ENCODE measurements at places on chromosomes 16 and 17.

- no peak for DNase-seq
These were observed 103.0 kb downstream of the ZFHX3 start for GRCh38 chr16:72944757-72945485.

GRCh38 chr17:73744411-73744810, 100.2 kb upstream of the SDK2 start:
- DNase-seq = no peak

- no peak for DNase-seq
These were observed 24.6 kb upstream of the RPH3AL start for GRCh38 chr17:376936-377863.

DNA sequence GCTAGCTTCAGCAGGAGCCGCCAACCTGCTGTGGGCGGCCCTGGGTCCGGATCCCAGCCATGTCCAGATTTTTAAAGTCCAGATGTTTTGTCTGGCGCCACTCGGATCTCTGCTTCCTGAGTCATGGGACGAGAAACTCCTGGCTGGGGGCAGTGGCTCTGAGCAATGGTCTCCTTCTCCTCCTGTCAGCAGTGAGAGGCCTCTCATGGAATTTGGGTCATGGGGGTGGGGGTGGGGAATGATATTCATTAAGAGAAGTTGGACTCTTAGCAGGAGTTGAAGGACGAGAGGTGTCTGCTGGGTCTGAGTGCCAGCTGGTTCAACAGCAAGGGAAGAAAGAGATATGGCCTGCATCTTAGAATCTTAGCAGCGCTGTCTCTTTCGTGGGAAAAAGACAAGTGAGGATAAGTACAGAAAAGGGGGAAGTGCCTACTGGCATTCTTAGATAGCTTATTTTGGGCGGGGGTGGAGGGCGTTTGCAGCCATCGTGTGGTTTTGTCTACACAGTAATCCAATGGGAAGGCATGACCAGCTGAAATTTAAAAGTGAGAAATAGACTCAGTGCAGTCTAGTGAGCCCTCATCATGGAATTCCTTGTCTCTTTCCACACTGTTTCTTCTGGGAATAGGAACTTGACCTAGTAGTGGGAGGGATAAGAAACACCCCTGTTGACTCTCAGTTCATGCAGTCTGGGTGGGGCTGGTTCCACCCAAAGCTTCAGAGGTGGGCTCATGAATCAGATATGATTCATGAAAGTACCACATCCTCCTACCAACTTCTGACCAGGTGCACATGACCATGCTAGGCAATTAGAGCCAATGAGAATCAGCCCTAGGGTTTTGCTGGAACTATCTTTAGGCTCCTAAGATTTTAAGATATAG, 80.5 kb downstream of the MYH13 start:
- DNase-seq = no peak

- no peak for DNase-seq
These were observed 32.2 kb downstream of the KIAA0753 start for GRCh38 chr17:6608321-6608720.

DNA sequence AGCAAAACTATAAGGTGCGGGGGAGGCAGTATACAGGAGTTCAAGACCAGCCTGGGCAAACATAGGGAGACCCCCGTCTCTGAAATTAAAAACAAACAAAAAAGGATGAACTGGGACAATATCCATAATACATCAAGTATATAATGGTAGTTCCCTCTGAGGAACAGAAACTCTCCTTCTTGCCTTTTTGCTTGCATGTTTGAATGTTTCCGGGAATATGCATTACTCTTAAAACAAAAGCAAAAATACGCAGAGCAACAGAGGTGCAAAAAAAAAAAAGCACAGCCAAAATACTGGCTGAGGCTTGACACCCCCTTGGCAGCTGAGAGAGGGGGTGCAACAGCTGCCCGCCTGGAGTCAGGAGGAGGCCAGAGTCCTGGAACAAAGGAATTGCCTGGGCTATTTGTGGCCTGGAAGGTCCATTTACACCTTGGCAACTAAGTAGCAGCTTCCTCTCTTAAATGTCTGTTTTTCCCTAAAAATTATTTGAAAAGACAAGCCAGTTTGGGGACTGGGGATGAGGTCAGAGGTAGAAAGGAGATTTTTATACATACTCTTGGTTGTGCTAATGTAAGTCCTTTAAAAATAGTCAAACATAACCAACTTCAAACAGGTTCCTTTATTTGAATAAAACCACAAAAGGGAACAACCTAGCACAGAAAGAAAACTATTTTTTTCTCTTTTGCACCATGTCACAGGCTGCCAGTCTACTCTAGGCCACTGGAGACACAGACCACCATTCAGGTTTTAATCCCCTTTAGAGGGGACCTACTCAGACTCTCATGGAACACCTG, 19.5 kb downstream of the USP7 start:
- no peak for DNase-seq

DNA sequence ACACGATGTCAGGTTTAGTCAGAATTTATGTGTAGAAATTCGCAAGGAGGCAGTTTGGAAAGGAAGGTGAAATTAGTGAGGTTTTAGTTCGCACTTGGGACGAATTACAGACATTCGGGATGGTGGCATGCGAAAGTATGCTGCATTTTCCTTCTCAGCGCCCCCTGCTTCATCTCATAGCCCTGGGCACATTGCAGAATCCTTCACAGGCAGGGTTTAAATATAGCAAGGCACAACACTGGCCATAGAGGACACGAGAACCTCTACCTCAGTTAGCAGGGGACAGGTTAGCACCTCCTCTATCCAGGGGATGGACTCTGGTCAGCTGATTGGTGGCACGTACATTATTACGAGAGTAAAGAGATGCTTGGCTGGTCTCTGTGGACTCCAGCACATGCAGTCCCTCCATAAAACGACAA, 47.5 kb downstream of the MAP2K6 start:
- DNase-seq = no peak

DNA sequence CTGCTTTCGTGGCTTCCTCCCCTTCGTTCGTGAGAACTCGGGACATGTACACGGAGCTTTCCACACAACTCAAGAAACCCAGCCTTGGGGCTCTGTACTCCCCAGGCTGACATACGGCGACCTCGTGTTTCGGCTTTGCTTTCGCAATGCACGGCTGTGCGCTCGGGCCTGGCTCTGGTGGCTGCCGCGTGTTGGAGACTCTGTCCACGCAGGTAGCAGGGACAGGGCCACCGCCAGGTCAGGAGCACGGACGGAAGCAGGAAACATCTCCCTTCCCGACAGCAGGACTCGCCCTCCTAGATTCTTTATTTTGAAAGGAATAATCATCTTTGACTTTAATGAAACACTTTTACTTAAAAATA, 17.3 kb downstream of the UTS2R start:
- DNase-seq = no peak

GRCh38 chr16:61862221-61863155, 173.8 kb downstream of the CDH8 start:
- DNase-seq = no peak

DNA sequence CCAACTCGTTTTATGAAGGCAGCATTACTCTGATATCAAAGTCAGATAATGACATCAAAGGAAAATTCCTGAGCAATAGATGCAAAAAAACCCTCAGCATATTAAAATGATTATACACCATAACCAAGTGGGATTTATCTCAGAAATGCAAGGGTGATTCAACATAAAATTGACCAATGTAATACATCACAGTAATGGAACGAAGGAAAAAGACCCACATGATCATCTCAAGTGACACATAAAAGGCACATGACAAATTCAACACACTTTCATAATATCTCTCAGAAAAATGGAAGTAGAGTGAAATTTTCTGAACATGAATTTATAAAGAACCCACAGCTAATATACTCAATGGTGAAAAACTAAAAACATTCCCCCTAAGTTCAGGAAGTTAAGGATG, 118.8 kb downstream of the ITFG1 start:
- no peak for DNase-seq

GRCh38 chr17:5446786-5447185, 7.8 kb upstream of the C1QBP start:
- DNase-seq = no peak

DNA sequence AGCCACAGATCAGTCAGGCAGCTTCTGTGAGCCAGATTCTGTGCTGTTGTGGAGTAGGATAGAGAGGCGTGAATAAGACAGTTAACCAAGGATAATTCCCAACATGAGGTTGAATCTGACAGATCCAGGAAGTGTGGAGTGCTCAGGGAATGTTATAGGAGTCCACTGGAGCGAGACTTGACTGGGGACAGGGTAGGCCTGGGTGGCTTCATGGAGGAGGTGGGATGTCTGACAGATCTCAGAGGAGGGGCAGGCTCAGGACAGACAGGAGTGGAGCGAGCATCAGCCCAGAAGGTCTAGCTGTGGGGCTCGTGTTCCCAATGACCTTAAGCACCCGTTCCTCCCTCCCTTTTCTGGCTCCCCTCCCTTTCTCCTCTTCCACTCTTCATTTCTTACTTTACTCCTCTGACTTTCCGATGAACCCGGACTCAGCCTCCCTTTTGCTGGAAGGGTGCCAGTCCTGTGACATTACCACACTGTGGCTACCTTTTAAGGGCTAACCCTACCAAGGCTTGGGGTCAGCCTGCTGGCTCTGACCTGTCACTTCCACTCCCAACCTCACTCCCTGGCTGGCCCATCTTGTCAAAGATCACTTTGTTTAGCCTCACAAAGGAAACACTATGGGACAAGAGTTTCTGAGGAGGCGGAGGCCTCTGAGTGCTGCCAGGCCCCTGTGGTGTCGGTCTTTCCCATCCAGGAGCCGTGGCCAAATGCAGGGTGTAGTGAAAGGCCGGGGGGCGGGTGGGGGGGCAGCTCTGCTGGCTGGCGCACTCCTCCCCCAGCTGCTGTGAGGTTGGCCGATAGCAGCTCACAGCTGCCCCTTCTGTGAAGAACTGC, 28.5 kb upstream of the EFCAB13 start:
- no peak for DNase-seq

- no peak for DNase-seq
These were observed 39.3 kb downstream of the MYO18A start for GRCh38 chr17:29140631-29141513.

DNA sequence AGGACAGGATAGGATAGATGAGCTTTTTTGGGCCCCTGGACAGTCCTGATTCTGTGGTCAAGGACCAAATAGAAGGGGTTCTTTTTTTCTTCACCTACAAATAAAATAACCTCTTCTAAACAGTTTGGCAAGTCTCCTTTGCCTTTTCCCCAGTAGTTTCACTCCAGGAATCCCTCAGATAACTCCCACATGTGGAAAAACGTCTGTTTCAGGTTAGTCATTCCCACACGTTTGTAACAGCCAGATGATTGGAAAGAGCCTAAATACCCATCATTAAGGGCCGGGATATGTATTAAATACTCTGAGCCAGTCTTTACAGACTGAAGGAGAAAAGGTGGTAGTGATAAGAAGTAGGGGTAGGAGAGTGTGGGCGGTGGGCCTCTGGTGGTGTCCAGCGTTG, 58.3 kb downstream of the PLD6 start:
- no peak for DNase-seq

DNA sequence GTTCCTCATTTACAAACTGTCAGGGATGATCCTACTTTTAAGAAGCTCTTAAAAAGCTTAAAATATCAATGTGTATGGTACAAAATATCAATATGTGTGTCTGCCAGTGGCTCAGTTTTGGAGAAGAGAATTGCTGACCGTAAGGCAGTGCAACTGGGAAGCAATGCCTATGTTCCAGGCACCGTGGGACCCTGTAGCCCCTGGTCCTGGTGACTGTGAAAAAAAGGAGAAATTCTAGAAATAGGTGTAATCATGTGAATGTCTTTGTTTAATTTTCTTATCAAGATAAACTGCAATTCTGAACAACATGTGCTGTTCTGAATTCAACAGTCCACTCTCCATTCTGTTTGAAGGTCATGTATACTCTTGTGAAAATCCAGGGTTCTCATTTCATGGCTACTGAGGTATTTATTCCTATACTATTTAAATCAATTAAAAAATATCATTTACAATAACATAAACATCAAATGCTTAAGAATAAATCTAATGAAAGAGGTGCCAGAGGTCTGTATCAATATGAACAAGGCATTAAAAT, 9.4 kb upstream of the HP start:
- DNase-seq = no peak

DNA sequence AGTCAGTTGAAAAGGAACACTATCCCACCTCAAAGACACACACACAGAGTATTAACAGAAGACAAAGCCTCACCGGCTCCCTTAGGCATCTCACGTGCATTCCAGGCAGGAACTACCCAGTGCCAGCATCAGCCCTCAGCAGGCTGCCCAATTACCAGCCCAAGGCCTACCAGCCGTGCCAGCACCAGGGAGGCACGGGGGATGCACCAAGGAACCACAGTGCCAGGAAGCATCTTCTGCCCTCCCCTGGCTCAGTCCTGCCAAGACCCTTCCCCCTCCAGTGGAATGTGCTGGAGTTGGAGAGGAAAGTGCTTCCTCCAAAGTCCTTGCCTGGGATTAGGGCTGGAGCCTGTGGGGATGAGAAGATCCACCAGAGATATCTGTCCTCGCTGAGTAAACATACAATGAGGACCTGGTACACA, 11.0 kb upstream of the KRT19 start:
- no peak for DNase-seq

- no peak for DNase-seq
These were observed 27.0 kb upstream of the NXPH3 start for GRCh38 chr17:49548506-49549310.
